Activated CD8-positive, alpha-beta memory T cell treated with anti-CD3 and anti-CD28 coated beads for 1 hour (primary cell): ENCODE measurements at places on chromosomes 4 and X.

- no peak for DNase-seq
Measured at GRCh38 chr4:76197971-76198410, 15.6 kb downstream of the SCARB2 start.

GRCh38 chrX:9919632-9920172 lies 47.5 kb upstream of the CLDN34 start:
- DNase-seq = no peak

DNA sequence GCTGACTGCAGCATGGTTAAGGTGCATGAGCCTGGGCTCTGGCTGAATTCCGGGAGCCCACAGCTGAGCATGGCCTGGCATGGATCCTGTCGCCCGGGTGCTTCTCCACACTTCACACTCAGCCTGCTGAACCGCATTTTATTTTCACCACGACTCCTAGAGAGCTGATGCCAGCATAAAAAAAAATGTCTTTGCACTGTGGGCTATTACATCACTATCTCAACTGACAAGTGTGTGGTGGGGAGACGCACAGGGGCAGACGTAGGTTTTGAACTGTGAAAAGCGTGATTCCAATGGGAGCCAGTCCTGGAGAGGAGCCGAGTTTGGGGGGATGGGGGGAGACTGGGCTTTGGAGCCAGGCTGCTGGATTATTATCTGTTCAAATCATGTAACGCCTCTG lies 36.8 kb downstream of the BCOR start:
- DNase-seq = no peak

GRCh38 chr4:1090465-1091440 lies 22.6 kb downstream of the RNF212 start:
- DNase-seq = no peak
